Stimulated activated naive B cell treated with anti-CD40 and anti-IgM and Interleukin-4, amounts not matched to agents 10 μg/mL and 1 μg/mL and 100 μg/mL, for 72 hours (primary cell): ENCODE measurements at places on chromosomes 12 and 14.

GRCh38 chr14:22650960-22651521 is 6.9 kb upstream of the OR6J1 start:
- peak overlapping the region; percentile 70 for H3K27ac ChIP-seq
- H3K4me3 ChIP-seq = no peak overlapping the region
- peak; percentile 36 for DNase-seq
- no peaks in the 10 kb centered on the region for H3K27me3 ChIP-seq

- peaks cover 21% of the 10 kb centered on the region for H3K4me1 ChIP-seq
- H3K36me3 ChIP-seq = peaks cover 11% of the 10 kb centered on the region
- H3K27ac ChIP-seq = peak overlapping the region; percentile 71
These were observed 5.2 kb upstream of the ASB2 start for GRCh38 chr14:93981316-93982229.

- no peak for DNase-seq
- H3K4me1 ChIP-seq = no peaks in the 10 kb centered on the region
- no peaks in the 10 kb centered on the region for H3K36me3 ChIP-seq
These were observed 255.1 kb upstream of the KRR1 start for GRCh38 chr12:75766263-75767160.

DNA sequence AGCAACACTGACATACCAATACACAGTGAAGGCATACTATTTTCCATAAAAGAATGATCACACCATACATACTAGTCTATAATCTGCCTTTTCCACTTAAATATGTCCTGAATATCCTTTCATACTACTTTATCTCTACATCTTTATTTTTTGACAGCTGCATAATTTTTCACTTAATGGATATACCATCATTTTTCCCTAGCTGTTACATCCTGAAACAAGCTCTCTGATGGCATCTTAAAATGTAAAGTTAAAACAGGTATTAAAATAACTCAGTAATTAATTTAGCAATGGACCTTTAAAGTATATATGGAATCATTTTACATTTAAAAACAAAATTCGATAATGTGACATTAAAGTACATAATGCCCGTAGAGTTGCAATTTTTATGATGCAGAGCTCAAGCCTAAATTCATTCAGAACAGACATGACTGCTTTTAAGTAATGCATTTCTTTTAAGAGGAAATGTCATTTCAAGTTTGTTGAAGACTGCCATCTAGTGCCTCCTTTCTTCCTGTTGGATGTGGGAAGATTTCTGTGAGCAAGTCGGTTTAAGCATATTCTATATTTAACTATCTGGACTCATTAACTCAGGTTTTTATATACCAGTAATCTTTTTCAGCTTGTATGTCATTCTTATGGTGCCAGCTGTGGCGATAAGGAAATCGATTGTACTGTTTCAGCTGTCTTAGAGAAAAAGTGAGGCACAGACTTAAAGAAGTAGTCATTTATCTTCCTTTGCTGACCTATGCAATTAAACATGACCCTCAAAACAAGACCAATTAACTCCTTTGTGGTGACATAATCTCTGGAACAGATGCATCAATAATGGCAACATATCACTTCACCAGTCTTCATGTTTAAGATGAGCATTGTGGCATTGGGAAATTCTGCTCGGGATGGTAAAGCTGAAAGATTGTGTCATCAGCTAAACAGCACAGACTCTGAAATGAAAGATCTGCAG is 20.3 kb downstream of the PRICKLE1 start:
- no peaks in the 10 kb centered on the region for H3K27me3 ChIP-seq
- no peak overlapping the region for H3K4me3 ChIP-seq
- peak; percentile 4 for DNase-seq
- H3K27ac ChIP-seq = no peak overlapping the region
- peaks cover 2% of the 10 kb centered on the region for H3K4me1 ChIP-seq

- peaks cover 4% of the 10 kb centered on the region for H3K4me1 ChIP-seq
- H3K27me3 ChIP-seq = no peaks in the 10 kb centered on the region
- no peak overlapping the region for H3K27ac ChIP-seq
- peaks cover 37% of the 10 kb centered on the region for H3K36me3 ChIP-seq
- DNase-seq = no peak
These were observed 4.5 kb upstream of the DNAH10 start for GRCh38 chr12:123757561-123757960.

DNA sequence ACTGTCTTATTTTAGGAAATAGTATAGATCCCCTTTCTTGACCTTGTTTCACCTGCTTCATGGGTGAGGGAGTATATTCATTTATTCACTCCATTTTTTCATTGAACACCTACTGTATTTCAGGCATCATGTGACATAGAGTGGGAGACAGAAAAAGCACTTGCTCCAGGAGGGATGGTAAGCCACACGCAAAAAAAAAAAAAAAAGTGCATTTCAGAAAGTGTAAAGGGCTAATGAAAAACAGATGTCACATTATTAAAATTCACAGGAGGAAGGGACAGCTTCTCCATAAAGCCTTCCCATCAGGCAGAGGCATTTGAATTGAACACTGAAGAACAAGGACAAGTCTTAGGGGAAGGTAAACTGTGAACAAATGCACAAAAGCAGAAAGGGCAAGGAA is 7.5 kb downstream of the SLC8A3 start:
- peaks cover 7% of the 10 kb centered on the region for H3K4me1 ChIP-seq
- no peak for DNase-seq
- peaks cover 19% of the 10 kb centered on the region for H3K27me3 ChIP-seq
- H3K36me3 ChIP-seq = no peaks in the 10 kb centered on the region

GRCh38 chr12:91317306-91317705 is 134.7 kb upstream of the DCN start:
- no peaks in the 10 kb centered on the region for H3K4me1 ChIP-seq
- no peak overlapping the region for H3K27ac ChIP-seq
- H3K4me3 ChIP-seq = no peak overlapping the region
- DNase-seq = no peak
- no peaks in the 10 kb centered on the region for H3K36me3 ChIP-seq

DNA sequence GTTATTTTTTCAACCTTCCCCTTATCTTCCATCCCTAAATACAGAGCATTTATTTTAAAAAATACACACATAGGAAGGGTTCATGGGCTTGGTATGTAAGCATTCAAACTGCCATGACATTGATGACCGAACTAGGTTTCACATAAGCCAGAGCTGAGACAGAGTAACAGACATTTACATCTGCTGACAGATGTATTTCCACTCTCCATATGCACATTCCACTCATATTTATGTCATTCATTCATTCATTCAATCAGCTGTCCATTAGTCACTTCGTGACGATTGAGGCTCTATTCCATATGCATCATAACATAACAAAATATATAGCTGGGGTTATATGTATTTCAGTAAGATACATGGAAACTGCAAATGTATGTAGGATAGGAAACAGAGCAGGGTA is 145.5 kb upstream of the OTX2 start:
- no peaks in the 10 kb centered on the region for H3K4me1 ChIP-seq
- no peak for DNase-seq
- H3K27ac ChIP-seq = no peak overlapping the region
- H3K4me3 ChIP-seq = no peak overlapping the region
